Activated naive CD4-positive, alpha-beta T cell treated with anti-CD3 and anti-CD28 coated beads for 36 hours (primary cell): ENCODE measurements at places on chromosomes 7 and 10. TPM values are rescaled to one million over a fixed set of nuclear protein-coding genes. Genes with fewer than 3 reads are reported as not detected.

Gene C10orf62
- total RNA-seq: not detected

- no peak for DNase-seq
Observed at GRCh38 chr10:31028081-31028480, 3.6 kb downstream of the ZNF438 start.

Gene DLX5
- total RNA-seq: not detected

GRCh38 chr7:94874036-94874785 is 33.2 kb upstream of the PPP1R9A start:
- DNase-seq: no peak

- no peak for DNase-seq
Observed at GRCh38 chr7:41035794-41036193, 667.1 kb downstream of the INHBA start.

- DNase-seq: no peak
Observed at GRCh38 chr10:118901380-118901779, 128.1 kb upstream of the NANOS1 start.

Gene SPDYE5
- not detected for total RNA-seq

GRCh38 chr10:106830006-106830405 is 334.5 kb downstream of the SORCS1 start:
- no peak for DNase-seq
